ENCODE measurements at places on chromosomes 4 and X.

DNA sequence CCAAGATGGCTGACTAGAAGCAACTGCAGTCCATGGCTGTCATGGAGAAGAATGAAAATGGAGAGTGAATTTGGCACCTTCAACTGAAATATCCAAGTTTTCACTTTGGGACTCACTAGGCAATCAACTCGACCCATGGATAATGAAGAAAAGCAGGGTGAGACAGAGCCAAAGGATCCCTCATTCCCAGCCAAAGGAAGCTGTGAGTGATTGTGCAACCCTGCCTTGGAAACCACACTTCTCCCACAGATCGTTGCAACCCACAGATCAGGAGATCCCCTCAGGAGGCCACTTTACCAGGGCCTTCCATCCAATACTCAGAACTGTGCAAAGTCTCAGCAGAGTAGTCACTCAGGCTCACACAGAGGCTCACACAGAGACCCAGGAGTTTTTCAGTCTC, 4.5 kb downstream of the CFAP299 start:
- no peak for DNase-seq

GRCh38 chrX:130467936-130468335, 66.1 kb downstream of the RBMX2 start:
- no peak for DNase-seq

- DNase-seq = no peak
Observed at GRCh38 chr4:53620956-53621355, 29.7 kb upstream of the LNX1 start.

DNA sequence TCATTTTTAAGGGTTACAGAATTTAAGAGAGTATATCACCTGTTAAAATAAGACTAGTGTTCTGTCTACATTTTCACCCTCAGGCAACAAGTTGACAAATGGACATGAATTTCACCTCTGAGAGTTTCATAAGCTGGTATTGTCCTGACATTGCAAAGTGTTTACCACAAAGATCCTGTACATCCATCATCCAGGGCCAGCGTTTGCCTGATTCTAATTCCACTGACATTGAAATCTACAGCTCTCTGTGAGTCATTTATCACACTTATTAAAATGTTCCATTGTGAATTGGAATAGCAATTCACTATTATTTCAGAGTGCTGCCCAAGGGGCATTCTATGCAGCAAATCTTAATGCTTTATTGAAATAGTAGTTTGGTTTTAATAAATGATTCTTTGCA, 1499.4 kb upstream of the PCDH7 start:
- no peak for DNase-seq

GRCh38 chrX:94123062-94123461, 449.1 kb downstream of the FAM133A start:
- DNase-seq = no peak

GRCh38 chrX:44996277-44996676, 123.3 kb downstream of the KDM6A start:
- DNase-seq = no peak

GRCh38 chr4:151983854-151984253, 223.0 kb upstream of the GATB start:
- no peak for DNase-seq

Data from stimulated activated CD4-positive, alpha-beta T cell treated with anti-CD3 and anti-CD28 coated beads, Interleukin-1b, Interleukin-23, amount 100 ng/mL, for 24 hours (primary cell).